ENCODE measurements at places on chromosomes 1 and 21. TPM values are rescaled to one million over a fixed set of nuclear protein-coding genes. Genes with fewer than 3 reads are reported as not detected.

GRCh38 chr1:177480741-177481305 is 310.1 kb downstream of the BRINP2 start:
- DNase-seq, result no peak

NPPB gene
- total RNA-seq, result 0.34 TPM

GRCh38 chr1:191729742-191730141 is 428.5 kb upstream of the RGS18 start:
- no peak for DNase-seq

DNA sequence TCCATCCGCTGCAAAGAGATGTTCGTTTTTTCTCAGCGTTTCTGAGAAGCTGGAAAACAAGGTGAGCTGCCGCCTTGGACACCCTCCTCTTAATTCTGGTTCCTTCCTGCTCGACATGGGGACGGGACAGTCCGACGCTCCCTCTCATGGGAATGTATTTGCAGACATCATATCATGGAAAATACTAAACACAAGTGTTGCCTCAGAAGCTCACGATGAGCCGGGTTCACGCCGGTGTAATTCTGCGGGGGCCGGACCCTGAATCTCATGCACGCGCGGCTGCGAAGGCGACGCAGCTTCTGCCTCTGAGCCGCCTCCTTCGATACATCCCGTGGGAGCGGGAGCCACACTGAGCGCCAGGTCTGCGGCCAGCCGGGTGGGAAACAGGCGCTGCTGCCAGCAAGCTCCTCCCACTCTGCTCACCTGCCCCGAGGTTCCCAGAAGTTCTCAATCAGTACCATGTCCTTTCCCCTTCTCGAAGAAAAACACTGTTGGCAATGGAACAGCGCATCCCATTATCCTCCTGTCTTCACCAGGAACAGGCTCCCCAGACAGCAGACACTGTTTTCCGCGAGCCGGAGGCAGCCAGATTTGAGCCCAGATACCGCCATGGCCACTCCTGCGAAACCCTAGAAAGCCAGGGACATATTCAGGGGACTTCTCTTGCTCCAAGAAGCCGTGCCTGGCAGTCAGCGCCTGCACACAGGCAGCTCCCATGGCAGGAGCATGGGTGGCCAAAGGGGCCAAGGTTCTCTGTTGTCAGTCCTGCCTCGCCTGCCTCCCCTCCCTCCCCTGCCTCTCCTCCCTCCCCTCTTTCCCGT is 98.0 kb downstream of the WDR4 start:
- no peak for DNase-seq

OR2G6 gene
- total RNA-seq, result not detected

CEP85 gene
- 7.4 TPM for total RNA-seq

DNA sequence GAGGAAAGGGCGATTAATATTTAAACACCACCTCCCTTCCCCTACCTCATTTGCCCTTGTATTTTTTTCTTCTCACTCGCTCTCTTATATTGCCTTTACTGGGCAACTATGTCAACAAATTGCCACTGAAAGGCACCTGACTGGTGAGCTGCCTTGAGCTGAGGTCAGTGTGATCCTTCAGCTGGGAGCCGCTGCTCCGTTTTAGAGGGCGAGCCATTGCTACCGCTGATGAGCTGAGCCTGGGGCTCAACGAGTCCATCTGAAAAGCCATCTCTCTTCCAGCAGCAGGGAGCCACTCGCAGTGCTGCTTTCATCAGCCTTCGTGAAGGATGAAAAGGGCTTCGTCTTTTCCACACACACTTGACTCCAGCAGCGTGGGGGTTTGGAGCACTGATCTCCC is 108.0 kb upstream of the KIF26B start:
- DNase-seq, result no peak

DHRS3 gene
- total RNA-seq, result 71.4 TPM

TACSTD2 gene
- 51.0 TPM for total RNA-seq

- DNase-seq, result no peak
Observed at GRCh38 chr1:48007047-48007446, 9.9 kb upstream of the TRABD2B start.
